ENCODE measurements at places on chromosomes 2 and 18.

DNA sequence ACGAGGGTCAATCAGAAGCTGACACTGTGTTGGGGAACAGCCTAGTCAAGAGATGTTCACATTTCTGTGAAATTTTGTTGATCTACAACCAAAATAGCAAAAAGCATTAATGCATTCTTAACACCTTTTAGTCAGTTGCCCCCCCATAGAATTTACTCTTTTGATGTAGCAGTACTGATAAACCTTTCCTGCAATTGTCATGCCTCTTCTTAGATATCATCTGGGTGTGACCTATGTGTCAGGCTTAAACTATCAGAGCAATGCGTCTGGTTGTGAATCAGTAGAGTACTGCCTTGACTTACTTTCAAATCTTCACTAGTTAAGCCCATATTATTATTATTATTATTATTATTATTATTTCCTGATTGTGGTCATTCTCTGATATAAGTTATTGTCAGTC, 61.9 kb downstream of the GREB1L start:
- DNase-seq, result no peak

DNA sequence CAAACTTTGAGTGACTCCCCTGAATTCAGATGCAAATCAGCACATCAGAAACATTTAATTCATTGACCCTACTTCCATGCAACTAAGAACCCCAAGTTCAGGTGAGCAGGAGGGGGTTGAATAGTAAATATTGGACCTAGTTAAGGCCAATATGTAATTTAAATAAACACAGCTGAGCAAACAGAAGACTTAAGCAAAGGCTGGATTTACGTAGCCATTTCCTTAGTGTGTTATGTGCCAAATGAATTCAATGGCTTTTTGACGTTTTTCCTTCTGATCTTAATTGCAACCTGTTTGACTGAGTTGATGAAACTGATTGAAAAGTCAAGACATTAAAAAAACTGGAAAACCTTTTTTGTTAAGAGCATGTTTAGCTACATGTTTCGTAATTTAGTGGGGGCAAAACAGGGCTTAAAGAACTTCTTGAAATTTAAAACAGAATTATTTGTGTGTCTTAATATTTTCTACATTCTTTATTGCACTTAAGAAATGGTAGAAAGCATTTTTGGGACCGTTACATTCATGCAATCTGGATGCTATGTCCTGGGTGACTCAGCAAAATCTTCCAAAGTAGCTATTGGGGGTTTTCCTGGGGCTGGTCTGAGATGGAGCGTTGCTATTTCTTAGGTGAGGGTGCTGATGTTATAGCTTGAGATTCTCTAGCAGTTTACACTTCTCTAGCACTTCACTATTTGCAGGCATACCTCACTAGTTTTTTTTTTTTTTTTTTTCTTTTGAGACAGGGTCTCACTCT, 25.5 kb upstream of the KCNE4 start:
- no peak for DNase-seq

- DNase-seq, result no peak
These were observed 187.8 kb downstream of the ANKRD44 start for GRCh38 chr2:197122821-197123220.

DNA sequence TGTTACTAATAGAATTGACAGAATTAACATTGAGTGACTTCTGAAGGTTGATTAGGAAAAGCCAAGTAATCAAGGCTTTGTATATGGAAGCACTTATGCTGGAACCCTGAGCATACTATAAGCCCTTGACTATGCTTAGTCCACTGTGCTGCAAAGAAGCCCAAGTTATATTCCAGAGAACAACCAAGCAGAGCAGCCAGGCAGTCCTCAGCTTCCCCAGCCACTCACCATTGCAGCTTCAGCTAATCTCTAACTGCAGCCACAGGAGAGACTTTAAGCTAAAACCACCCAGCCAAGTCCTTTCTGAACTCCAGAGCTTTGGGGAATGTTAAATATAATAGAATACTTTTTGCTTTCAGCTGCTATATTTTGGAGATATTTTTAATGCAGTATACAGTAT, 164.4 kb upstream of the VWC2L start:
- no peak for DNase-seq

DNA sequence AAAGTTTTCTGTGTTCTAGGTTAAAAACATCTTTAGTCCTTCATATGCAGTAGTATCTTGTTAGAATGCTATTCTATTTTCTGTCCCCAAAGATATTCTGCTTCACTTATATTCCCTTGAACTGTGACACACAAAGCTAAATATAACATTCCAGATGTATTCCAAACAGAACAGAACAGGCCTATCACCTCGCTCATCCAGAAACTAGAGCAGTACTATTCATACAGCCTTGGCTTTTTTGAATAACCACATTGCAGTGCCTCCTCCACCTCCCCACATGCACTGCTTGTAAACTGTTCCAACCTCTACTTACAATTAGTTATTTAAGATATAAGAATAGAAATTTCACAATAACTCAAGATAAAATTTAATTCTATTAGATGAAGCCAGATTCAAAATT, 196.8 kb downstream of the EXOC6B start:
- no peak for DNase-seq

DNA sequence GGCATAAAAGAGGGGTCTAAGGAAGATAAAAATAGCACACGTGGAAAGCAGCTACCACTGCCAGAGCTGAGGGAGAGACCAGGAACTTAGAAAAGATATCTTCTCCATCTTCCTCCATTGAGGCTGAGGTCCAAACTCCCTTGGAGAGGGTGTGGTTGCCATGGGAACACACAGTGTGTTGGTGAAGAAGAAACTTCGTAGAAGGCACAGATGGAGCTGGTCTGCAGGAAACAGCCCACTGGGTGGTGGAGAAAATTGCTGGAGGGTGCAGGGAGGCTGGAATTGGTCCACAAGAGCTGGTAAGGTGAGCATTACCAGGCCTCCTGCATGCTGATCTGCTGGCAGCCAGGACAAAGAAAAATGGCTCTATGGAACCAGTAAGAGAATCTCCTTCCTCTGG, 191.0 kb downstream of the HRH4 start:
- no peak for DNase-seq

GRCh38 chr18:12862874-12863482, 21.1 kb downstream of the PTPN2 start:
- DNase-seq, result no peak

GRCh38 chr2:241156971-241157441, 6.7 kb downstream of the PPP1R7 start:
- no peak for DNase-seq

GRCh38 chr2:54830546-54830945, 107.1 kb downstream of the EML6 start:
- no peak for DNase-seq

DNA sequence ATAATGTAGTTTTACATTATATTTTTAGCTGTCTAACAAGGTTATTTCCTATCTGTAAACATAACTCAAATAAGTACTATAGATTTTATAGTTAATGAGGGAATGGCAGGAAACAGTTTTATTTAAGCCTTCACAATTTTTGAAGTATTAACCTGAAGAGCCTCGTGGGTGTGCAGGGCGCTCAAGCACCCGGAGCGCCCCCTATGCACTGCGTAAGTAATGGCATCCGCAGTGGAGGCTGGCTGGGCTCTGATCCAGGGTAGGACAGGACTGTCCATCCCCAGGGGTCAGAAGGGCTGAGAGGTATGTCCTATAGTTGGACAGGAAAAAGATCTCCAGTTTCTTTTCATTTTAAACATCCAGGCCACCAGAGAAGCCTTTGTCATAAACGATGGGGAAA, 8.2 kb upstream of the GBX2 start:
- DNase-seq, result no peak

- DNase-seq, result no peak
These were observed 1383.7 kb downstream of the LRP1B start for GRCh38 chr2:140747090-140747489.

DNA sequence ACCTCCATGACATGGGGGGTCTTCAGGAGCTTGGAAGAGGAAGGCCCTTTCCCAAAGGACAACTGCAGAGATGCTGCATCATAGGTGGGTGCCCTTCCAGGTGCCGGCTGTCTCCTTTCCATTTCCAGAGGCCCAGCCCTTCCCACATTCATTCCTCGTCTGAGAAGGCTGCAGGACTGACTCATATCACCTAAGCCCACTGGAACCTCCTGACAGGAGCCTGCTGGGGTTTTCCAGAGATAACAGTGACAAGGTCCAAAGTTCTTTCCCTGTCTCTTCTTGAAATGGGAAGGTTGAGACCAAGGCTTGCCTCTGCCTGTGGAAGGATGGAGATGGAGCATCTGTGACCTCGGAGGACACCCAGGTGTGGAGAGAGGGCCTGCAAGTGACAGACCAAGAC, 3.6 kb upstream of the PRSS56 start:
- no peak for DNase-seq

GRCh38 chr2:9145109-9145751, 61.4 kb upstream of the ASAP2 start:
- DNase-seq, result no peak

DNA sequence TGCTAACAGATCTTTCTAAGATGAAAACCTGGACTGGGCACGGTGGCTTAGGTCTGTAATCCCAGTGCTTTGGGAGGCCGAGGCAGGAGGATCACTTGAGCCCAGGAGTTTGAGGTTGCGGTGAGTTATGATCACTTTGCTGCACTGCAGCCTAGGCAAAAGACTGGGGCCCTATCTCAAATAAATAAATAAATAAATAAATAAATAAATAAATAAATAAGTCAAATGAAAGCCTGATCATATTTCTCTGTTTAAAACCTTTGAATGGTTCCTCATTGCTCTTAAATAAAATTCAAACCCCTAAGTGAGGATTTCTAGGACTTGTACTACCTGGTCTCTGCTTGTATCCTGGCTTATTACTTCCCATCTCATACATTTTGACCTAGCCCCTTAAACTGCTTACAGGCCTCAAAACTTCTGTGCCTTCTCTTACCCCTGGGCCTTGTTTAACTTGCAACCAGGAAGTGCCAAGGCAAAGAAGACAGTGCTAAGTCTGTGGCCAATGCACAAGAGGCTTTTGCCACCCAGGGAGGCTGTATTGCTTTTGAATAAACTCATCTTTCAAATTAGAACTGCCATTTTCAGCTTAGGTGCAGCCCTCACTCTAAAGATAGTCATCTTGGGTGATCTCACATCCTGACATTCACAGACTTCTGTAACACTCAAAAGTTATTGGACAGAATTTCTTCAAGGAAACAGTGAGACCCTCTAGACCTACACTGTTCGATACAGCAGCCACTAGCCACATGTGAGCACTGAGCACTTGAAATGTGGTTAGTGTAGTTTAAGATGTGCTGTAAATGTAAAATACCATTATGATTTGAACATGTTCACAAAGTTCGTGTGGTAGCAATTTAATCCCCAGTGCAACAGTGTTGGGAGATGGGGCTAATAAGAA, 73.7 kb downstream of the POLE4 start:
- DNase-seq, result no peak
